ENCODE measurements at places on chromosomes 11 and 22.

- peak; percentile 97 for DNase-seq
Observed at GRCh38 chr22:35328472-35328885, 28.8 kb downstream of the TOM1 start.

- DNase-seq: peak; percentile 24
Observed at GRCh38 chr22:29254286-29254660, 13.5 kb downstream of the RHBDD3 start.

GRCh38 chr11:80182901-80183300 lies 742.1 kb upstream of the TENM4 start:
- DNase-seq: no peak

- DNase-seq: no peak
Observed at GRCh38 chr22:33492210-33492651, 428.0 kb downstream of the LARGE1 start.

DNA sequence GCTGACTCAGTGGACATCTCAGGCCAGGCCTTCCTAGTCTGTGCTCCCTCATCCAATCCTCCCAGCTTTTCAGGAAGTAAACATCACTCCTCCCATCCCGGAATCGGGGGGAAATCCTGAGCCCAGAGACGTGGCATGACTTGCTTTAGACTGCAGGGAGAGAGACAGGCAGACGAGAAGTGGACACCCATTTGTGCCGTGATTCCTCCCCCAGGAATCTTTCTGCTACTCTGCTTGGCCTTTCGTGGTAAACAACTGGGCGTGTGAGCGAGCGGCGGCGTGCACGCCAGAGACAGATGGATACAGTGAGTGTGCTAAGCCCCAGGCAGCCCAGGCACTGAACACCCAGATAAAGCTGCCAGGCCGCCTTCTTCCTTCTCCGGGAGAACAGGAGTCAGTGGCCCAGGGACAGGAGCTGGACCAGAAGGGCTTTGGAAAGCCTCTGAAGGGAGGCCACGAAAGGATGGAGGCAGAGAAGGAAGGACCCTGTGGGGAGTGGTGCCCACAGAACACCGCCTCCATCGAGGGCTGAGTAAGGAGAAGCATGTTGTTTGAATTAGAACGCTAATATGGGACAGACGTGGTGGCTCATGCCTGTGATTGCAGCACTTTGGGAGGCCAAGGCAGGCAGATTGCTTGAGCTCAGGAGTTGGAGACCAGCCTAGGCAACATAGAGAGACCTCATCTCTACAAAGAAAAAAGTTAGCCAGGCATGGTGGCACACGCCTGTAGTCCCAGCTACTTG lies 53.0 kb upstream of the PRR5 start:
- no peak for DNase-seq

DNA sequence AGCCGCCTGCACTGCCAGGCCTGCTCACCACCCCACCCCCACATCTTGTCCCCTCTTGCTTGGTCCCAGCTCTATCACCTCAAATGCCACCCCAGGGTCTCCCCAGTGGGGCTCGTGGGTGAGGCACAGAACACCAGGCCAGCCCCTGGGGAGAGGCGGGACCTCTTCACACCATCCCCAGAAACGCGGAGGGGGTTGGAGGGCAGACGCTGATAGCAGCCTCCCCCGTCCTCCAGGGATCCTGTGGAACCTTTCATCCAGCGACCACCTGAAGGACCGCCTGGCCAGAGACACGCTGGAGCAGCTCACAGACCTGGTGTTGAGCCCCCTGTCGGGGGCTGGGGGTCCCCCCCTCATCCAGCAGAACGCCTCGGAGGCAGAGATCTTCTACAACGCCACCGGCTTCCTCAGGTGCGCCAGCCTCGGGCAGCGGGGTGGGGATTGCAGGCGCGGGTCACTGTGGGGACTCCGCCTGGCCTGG lies 5.8 kb downstream of the PKP3 start:
- no peak for DNase-seq

GRCh38 chr11:66570079-66570849 lies 1.9 kb upstream of the CTSF start:
- DNase-seq: no peak

- peak; percentile 26 for DNase-seq
Observed at GRCh38 chr22:47206164-47206563, 443.7 kb downstream of the TBC1D22A start.

GRCh38 chr22:45945621-45946106 lies 31.3 kb downstream of the WNT7B start:
- DNase-seq: no peak
